Right forelimb (tissue), 1 donor: ENCODE measurements at places on chromosomes 11 and 22.

DNA sequence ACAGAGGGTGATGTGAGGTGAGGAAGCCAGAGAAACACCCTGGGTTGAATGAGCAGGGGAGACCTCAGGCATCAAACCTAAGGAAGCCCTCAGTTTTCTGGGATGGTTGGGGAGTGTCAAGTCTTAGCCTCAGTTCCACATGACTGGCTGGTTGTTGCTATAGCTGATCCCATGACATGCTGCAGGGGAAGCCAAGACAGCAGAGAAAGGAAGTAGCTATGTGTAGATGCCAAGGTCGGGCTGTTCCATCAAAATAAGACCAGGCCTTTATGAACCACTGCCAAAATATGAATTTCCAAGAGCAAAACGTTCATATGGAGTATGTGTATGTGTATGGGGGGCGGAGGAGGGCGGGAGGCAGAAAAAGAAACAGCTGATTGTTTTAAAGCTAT, 11.6 kb downstream of the CD59 start:
- DNase-seq = no peak

GRCh38 chr11:2569321-2569721, 124.5 kb downstream of the KCNQ1 start:
- DNase-seq = no peak

GRCh38 chr22:49894322-49895054, 23.8 kb downstream of the ALG12 start:
- no peak for DNase-seq

GRCh38 chr11:35146074-35146521, 7.1 kb downstream of the CD44 start:
- DNase-seq = no peak

DNA sequence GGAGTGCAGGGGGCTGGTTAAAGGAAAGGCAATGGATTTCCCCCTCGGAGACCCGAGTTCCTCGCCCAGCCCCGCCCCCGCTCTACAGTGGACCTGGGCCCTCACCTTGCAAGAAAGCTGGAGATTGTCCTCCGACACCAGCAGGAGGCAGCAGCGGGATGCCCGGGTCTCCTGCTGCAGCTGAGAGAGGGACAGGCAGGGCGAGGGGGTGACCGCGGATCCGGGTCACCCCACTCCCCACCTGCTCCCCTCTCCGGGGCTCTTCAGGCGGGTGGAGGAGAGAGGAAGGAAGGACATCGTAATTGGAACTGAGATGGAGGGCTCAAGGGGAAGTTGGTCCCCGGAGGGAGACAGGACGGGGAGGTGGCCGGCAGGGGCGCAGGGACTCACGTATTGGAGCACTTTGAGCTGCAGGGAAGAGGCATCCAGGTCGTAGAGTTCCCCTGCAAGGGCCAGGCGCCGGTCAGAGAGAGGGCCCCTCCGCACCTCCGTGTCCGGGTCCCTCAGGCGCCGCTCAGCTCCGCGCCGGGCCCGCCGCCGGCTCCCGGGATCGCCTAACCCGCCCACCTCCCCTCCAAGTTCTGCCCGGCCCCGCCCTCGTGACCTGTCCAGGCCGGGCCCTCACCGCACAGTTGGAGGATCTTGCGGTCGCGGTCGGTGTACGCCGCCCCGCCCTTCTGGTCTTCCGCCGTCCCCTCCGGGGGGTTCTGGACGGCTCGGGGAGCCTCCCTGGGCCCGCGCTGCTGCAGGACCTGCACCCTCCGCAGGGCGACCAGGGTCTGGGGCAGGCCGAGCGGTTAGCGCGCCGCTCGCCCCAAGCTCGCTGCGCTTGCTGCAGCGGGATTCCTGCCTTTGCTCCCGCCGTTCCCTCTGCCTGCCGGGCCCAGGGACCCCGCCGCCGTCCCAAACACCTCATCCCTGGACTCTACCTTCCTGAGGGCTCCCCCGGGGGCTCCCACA, 84.1 kb downstream of the PDE2A start:
- no peak for DNase-seq

GRCh38 chr22:30335236-30335635, 8.5 kb upstream of the TBC1D10A start:
- DNase-seq = no peak

DNA sequence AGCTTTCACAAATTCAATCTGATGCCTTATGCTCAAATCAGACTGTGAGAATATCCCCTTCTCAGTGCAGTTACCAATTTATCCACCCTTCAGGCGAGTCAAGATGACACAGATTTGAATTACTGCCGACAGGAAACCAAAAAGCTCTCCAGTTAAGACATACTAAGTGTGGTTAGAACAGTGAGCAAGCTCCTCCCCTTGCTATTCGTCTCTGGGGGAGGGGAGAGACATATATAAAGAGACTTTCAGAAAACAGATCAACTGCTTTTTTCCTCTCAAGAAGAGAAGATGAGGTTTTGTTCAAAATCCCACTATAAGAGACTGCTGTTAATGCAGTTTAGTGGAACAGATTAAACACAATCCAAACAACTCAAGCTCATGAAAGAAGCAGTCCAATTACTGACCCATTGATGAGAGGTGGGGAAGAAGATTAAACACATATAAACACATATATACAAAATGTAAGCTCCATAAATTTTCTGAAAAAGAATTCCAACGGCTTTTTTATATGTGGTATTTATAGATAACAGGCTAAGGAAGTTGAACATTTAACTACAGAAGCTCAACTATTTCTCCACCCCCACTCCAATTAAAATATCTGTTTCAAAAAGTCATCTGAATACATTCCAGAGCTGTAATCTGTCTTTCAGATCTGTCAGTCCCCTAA, 102.7 kb downstream of the MRTFA start:
- no peak for DNase-seq

- no peak for DNase-seq
These were observed 83.9 kb downstream of the PTPRJ start for GRCh38 chr11:48064306-48064705.

- DNase-seq = no peak
These were observed 289.7 kb downstream of the ST3GAL4 start for GRCh38 chr11:126645186-126645585.

DNA sequence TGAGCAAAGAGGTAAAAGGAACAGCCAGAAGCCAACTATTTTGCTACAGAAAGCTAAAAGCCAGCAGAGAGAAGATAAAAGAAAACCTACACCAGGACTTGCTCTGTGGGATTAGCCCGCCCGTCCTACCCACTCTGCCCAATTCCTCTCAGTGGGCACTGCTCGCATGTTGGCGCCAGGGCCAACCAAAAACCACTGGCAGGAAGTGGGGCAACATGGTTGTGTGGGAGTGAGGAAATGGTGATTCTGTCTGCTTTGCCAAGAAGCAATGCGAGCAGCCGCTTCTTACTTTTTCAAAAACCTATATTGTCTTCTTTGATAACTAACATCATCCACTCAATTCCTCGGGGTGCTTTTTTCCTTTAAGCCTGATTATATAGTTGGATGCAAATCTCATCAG, 14.2 kb upstream of the APOA1 start:
- no peak for DNase-seq
